ENCODE measurements at places on chromosomes 1 and 21.

- DNase-seq = no peak
These were observed 23.9 kb downstream of the GPR161 start for GRCh38 chr1:168112673-168113305.

- no peak for DNase-seq
These were observed 755 bp upstream of the THRAP3 start for GRCh38 chr1:36223381-36223995.

DNA sequence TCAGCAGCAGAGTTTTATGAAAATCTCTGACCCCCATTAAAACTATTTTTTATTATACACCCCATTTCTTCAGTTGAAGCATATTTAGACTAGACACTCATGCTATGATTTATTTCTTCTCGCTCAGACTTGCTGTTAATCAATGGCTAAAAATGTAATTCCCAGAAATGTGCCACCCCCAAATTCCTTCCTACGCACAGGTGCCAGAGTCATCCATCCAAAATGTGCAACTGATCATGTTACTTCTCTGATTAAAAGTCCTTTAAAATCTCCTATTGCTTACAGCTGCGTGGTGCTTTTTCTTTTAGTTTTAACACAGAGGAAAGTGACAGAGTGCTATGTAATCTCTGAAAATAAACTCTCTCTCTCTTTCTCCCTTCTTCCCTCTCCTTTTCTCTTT lies 954.4 kb downstream of the NCAM2 start:
- no peak for DNase-seq

DNA sequence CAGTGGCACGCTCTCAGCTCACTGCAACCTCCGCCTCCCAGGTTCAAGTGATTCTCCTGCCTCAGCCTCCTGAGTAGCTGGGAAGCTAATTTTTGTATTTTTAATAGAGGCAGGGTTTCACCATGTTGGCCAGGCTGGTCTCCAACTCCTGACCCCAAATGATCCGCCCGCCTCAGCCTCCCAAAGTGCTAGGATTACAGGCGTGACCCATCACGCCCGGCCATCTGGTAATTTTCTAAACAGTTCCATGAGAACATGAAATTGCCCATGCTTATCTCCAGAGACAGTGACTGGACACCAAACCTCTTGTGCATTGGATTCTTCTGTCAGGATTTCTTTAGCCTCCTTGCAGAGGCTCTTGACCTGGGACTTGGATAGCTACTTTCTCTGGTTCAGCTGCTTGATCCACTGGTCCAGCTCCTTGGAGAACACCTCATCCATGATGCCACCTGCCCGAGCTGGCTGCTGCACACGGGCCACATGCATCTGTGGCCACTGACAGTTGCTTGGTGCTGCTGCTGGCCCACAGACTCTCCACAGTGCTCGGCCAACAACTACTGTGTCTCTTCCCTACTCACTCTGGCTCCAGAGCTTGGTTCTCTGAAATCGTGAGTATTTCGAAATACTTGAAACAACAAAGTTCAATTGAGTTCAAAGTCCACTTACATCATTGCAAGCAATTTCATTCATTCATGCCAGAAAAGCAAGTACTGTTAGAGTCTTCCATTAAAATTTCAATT lies 40.0 kb upstream of the CTPS1 start:
- DNase-seq = no peak

DNA sequence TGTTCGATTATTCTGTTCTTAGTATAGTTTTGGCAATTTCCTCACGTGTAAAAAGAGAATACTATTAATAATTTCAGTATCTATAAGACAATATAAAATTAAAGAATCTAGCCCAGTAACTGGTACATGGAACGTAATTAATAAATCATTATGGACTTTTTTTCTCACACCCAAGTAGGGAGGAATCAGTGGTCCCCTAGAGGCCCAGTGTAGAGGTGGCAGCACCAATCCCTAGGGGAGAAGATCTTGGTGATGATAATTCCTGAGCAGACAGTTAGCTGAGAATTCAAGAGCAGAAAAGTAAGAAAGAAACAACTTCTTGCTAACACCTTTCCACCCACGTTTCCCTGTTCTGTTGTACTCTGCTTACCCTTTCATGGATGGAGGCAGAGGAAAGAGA lies 19.7 kb upstream of the SELE start:
- no peak for DNase-seq

GRCh38 chr1:78472851-78473496 lies 17.8 kb upstream of the PTGFR start:
- DNase-seq = no peak

Measured in cortex of kidney (tissue), 1 donor.